Adipocyte (in vitro differentiated cells): ENCODE measurements at places on chromosomes 6 and 20.

- DNase-seq = no peak
These were observed 57.3 kb downstream of the PHACTR3 start for GRCh38 chr20:59661621-59662020.

DNA sequence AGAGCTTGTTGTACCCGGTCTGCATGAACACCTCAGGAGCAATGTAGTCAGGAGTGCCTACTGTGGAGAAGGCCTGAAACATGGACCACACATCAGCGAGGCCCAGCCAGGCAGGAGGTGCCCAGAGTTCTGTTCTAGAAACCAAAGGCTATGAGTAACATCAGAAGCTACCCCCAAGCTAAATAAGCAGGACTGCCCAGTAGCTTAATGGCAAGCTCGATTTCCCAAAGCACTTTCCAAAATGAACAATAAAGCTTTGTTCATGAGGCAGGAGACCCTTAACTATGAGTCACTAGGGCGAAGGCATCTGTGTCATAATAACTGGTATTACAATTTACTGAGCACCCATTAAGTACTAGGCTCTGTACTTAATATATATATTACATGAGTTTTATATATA is 47.4 kb downstream of the STK38 start:
- no peak for DNase-seq

DNA sequence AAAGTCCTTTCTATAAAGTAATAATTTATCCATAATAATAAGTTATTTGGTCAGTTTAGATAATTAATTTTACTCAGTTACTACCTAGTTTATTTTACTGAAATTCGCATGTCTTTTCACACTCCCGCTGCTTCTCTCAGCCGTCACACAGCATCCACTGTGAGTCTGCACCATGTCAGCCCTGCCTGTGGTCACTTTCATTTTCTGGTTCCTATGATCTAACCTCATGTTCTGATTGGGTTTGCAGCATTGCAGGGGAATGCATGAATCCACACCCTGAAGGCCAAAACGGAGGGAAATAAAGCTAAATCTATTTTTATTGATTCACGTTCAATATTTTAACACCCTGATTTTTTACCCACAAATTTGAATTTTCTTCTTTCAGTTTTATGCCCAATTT is 47.4 kb downstream of the PDE10A start:
- no peak for DNase-seq

DNA sequence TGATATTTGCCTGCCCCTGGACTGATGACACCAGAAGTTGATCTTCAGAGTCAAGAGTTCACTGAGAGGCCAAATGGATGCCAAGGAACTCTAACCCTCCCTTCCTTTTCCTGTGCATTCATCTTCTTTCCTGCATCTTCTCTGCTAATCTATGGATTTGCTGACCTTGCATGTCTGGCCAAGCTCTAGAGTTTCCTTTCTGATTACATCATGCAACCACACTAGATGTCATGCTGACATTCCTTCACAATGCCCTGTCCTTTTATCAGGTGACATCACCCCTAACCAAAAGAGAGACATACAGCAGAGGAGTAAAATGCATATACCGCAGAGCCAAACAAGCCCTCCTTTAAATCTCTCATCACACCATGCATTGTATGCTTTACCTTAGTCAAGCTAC is 487.6 kb downstream of the TFAP2A start:
- DNase-seq = no peak

- no peak for DNase-seq
These were observed 87.0 kb upstream of the LRFN2 start for GRCh38 chr6:40674170-40674569.

DNA sequence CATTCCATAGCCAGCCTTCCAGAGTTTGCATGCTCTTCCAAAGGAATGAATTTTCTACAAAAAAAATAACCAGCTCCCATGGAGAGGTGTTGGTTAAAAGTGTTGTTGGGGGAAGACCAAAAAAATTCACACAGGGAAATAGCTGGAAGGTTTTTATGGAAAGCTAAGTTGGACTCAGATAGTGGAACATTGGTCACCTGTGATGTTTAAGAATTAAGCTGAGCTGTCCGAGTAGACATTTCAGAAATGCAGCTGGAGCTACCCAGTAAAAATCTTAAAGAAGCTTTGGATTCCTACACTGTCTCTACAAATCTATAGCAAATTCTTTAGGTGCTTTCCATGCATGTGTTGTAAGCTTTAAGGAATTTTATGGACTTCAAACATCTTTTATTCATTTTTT is 155.5 kb downstream of the THBS2 start:
- DNase-seq = peak; percentile 20

DNA sequence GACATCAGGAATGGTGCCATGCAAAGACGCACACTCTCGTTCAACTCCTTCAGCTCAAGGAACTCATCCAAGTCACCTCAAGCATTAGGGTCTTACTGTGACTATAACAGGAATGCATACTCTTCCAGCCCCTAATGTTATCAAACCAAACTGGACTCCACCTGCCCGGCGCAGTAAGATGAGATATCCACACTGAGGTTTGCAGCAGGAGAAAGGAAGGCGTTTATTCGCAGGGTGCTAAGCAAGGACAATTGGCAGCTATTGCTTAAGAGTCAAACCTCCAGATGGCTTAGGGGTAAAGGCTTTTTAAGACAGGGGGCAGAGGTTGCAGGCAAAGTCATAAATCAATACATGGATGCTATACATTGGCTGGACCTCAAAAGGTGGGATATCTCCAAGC is 159.4 kb upstream of the TAB2 start:
- DNase-seq = no peak

DNA sequence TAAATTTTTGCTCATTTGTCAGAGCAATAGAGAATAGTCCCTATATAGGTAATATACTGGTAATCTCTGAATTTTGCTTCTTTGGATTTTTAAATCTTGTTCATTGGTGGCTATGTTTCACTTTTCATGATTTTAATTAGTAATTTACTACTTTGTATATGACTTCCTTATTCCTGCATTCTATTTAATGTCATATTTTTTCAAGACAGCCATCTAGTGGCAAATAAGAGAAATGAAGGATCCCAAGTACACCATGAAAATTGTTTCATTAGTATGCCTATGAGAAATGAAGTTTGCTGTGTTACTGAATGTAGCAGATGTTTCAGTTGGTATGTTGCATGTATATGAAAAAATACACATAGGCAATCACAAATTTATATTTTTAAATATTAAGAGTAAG is 82.4 kb downstream of the ZNF292 start:
- DNase-seq = peak; percentile 59

GRCh38 chr20:37316116-37316774 is 26.8 kb downstream of the MANBAL start:
- no peak for DNase-seq

- DNase-seq = no peak
These were observed 23.2 kb downstream of the L3MBTL3 start for GRCh38 chr6:130041594-130041993.

DNA sequence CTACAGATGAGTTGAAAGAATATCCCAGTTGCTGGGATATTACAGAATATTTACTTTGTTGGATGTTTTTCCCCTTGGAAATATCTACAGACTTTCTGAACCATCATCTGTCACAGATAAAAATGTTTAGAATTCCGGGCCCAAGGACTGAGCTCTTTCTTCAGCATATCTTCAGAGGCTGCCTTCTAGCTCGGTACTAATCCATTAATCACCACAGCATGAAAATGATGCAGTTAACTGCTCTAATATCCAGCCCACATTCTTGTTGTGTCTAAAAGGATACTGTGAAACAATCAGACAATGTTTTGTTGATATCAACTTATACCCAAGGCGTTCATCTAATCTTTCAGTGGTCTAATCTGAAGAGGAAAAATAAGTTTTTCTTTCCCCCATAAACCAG is 247.4 kb downstream of the TBC1D32 start:
- DNase-seq = no peak

DNA sequence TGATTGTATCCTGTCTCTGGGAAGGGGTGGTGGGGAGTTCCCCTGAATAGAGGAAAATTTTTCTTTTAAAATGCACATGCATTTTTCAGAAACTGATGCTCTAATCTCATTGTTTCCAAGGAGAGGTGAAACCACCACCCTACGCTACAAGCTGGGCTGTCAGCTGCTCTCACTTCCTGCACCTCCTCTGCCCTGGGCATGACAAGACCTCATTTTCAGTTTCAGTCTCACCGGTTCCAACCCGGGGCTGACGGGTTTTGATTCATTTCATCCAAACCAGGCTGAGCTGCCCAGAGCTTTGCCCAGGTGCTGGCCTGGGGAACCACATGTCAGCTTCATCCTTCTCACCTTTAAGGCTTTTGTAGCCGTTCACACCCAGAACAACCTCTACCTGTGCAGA is 99.7 kb downstream of the EYA2 start:
- DNase-seq = no peak

GRCh38 chr6:26195924-26196845 is 109.0 kb downstream of the HFE start:
- peak; percentile 47 for DNase-seq

DNA sequence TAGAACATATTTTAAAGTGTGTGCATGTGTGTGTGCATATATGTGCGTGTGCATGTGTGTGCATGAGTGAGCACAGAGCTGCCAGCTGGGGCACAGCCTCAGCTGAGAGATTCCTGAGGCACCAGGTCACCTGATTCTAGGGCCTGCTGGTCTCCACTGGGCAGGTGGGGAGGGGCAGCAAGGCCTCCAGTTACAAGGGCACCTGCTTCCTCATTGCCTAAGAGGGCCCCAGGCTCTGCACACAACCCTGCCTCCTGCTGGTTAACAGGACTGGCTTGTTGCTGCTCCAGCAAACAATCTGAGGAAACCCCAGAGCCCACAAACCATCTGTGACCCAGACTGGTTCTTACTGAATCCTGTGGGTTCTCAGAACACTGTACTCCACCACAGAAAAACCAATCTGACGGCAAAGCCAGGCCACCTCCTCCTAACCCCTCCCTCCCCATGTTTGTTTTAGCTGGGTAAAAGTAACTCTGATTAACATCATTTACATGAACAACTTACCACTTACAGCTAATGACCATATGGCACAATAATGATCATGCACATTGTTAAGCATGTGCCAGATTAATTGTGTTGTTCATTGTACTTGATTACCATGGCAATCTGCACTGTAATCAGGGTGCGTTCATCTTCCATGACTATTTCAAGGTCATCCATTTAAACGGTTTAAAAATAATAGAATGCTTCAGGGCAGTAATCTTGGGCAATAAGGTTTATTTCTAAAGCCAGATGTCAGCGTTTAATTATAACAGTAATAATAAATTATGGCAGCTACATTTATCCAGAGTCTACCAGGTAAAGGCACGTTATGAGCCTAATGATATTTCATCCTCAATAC is 23.1 kb upstream of the UBE2J1 start:
- no peak for DNase-seq

GRCh38 chr6:3836566-3836965 is 12.6 kb upstream of the FAM50B start:
- no peak for DNase-seq

DNA sequence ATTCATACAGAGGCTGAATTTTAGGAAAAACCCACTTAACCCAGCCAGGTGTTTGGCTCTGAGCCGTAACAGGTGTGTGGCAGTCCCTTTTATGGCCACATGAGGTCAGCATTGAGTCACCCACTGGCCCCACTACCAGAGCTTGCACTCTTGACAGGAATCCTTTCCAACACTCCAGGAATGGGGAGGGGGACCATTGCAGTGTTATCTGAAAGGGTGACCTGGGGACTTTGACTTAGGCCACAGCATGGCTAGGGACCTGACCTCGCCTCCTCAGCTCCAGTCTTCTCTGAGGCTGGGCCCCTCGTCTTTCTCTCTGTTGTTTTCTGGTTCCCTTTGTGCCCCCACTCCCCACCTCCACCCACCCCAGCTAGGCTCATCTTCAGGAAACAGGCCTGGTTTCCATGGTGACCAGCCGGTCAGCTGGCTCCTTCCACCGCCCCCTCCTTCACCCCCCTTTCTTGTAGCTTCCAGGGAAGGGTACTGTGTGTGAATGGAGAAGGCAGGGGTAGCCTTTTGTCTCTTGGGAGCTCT is 2.1 kb upstream of the TMEM151B start:
- DNase-seq = peak; percentile 68

DNA sequence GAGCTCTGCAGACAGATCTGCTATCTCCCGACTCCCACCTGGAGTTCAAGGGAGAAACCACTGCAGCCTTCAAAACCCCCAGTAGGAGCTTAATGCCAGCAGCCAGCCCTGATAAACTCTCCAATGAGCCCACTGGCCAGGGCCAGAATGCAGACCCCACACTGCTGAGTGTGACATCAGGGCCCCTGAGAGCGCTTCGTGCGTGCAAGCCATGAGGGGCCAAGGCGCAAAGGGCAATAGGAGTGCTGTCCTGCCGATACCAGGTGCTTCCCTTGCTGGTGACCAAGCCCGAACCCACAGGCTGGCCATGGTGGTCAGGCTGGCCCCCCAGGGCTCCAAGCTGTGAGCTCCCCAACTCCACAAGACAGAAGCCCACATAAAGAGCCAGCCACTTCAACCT is 33.2 kb upstream of the CST7 start:
- DNase-seq = no peak

GRCh38 chr6:109793792-109794191 is 102.7 kb downstream of the FIG4 start:
- peak; percentile 93 for DNase-seq

- peak; percentile 70 for DNase-seq
These were observed 987 bp downstream of the TMEM181 start for GRCh38 chr6:158560836-158561320.

DNA sequence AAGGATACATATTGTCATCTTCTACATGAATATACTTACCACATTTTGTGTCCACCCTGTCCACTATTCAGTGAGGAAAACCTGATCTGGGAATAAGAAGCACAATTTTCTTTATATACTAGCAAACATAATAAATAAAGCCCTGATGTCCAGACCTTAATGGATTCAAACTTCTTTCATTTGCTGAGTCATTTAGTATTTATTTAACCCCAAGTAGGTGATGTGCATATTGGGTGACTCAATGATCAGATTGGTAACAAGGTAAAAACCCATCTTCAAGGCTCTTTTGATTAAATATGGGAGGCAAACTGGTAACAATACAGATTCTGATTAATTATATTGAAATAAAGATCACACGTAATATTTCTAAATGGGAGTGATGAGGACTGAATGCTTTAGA is 1159.8 kb upstream of the EYS start:
- DNase-seq = no peak

GRCh38 chr6:53178837-53179432 is 30.3 kb upstream of the GCM1 start:
- no peak for DNase-seq

GRCh38 chr20:14199111-14199510 is 138.3 kb downstream of the FLRT3 start:
- DNase-seq = no peak

DNA sequence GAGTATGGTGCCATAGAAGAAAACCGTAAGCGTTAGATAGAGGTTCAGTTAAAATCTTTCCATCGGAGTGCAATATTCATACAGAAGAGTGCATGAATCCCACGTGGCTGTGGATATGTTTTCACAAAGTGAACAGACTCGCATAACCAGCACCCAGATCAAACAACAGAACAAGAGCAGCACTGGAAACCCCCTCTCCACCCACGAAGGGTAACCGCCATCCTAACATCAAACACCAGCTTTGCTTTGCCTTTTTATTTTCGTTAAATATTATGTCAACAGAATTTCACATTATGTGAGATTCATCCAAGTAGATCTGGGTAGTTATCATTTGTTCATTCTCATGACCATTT is 4.7 kb downstream of the GTSF1L start:
- no peak for DNase-seq

- no peak for DNase-seq
These were observed 3.5 kb downstream of the MMP24OS start for GRCh38 chr20:35274172-35275092.

GRCh38 chr6:147841547-147842148 is 333.2 kb downstream of the SAMD5 start:
- no peak for DNase-seq

- DNase-seq = no peak
These were observed 12.5 kb downstream of the PTK7 start for GRCh38 chr6:43088654-43089056.

GRCh38 chr6:17585766-17586490 is 14.2 kb upstream of the FAM8A1 start:
- DNase-seq = no peak
